ENCODE measurements at places on chromosomes 4 and X.

DNA sequence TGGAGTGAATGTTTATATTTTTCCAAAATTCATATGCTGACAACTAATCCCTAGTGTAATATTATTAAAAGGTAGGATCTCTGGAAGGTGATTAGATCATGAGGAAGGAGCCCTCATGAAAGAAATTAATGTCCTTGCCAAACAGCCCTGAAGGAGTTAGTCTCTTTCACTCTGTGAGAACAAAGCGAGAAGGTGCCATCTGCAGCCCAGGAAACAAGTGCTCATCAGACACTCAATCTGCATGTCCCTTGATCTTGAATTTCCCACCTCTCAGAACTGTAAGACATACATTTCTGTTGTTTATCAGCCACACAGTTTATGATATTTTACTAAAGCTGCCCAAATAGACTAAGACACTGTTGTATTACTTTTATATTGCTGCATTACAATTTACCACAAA lies 1283.4 kb downstream of the PCDH7 start:
- DNase-seq, result no peak

DNA sequence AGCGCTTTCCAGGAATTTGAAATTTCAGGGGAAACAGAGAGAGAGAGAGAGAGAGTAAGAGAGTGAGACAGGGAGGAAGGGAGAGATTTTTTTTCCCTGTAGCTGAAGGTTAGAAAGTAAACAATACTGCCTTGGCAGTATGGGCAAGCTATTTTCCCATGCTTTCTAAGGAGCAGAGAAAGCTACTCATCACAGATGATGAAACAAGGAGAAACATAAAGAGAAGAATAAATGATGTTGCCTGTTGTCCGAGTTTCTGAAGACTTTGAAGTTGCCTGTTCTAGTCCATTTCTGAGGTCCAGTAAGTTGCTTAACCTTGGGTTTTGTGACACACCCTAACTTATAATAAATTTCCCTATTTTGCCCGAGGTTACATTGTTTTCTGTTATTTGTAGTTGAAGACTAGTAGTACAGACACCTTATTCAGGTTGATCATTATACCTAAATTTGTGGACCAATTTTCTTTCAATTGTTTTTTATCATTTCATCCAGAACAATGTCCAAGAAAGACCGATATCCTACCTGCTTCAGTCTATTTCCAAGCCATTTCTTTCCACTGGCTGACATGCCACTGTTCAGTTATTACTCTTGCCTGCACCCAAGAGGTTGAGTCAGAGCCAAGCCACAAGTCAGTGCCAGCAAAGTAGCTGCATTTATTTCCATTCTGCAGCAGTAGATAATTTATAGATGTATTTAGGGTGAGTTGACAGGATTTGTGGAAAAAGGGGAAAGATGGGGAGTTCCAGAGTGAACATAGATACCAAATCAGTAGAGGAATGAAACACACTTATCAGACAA lies 49.7 kb upstream of the SLC16A2 start:
- no peak for DNase-seq

- DNase-seq, result no peak
These were observed 114.5 kb downstream of the LARP7 start for GRCh38 chr4:112751447-112751846.

- DNase-seq, result no peak
These were observed 15.3 kb downstream of the HOPX start for GRCh38 chr4:56665781-56666180.

DNA sequence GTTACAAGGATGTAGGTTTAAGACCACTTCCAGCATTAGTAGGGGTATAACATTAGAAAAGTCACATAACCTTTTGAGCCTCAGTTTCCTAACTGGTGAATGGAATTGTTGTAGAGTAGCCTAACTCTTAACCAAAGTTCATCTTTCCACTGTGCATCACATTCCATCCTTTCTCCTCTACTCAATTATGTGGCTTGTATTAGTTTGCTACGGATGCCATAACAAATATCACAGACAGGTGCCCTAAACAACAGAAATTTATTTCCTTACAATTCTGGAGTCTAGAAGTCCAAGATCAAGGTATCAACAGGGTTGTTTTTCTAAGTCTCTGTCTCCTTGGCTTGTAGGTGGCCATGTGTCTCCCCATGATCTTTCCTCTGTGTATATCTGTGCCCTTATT lies 231.9 kb downstream of the RASL11B start:
- no peak for DNase-seq

DNA sequence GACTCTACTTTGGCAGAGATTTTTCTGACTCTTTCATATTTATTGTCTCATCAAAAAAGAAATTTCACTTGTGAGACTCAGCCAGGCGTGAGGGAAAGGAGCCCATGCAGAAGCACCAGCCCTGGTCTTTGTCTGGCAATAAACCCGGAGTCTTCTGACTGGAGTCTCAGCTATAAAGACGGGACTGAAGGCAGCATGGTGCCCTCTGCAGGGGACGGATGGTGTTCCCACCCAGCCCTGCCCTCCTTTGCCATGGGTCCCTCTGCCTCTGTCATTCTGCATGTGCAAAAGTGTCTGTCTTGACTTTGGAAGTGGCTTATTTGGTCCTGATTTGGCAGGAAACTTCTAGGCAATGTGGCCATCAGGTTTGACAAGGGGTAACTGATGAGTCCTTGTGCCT lies 14.2 kb downstream of the ZNF185 start:
- DNase-seq, result no peak

DNA sequence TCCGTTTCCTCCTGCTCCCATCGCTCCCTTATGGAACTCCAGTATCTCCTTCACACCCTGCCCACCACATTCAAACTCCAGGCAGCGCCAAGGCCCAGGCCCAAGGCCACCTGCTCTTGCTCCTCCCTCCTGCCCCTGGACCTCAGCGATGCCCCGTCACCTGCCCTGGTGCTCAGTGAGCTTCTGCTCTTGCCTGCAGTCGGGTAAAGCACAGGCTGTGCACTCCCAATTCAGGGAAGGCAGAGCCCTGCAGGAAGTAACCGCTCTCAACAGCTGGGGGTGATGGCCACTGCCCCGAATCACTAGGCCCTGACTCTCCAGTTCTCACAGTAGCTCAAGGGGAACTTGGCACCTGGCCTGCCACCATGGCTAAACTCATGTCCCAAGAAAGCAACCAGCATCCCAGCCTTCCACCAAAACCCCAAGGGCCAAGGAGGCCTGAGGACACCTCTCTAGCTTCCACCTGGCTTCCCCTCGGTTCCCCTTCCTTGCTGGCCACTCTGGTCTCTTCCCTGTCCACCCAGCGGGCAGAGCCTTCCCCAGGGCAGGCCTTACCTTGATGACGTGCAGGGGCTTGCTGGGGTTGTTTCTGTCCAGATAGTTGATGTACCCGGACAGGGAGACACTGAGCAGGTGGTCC lies 29.3 kb downstream of the WDR1 start:
- no peak for DNase-seq

DNA sequence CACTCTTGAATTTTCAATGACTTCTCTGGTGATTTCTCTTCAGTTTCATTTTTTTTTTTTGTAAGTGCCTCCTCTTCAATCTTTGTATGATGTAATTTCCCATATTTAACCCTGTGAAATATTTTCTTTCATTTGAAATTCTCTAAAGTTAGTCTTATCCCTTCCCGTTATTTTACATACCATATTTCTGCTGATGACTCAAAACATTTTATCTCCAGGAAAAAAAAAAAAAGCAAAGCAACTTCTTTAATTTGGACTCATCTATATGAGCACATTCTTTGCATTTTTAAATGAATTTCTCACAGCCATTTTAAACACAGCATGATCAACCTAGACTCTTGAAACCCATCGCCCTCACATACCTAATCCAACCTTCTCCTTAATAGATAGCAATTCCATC lies 1831.4 kb downstream of the ARAP2 start:
- no peak for DNase-seq

DNA sequence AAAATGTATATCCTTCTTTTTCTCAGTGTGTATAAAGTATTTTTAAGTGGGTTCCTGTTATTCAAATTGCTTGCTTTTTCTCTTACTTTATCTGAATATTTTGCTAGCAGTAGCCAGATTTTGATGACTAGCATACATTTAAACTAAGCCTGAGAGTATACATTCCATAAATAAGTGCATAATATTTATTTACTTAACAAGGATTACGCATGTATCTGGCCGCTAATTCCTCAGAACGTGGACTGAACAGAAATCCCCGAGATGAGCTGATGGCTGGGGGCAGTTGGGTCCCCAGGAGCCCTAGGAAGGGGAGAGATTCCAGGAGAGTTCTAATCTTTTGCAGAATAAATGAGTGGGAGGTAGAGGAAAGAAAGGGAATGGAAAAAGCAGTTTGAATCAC lies 91.0 kb downstream of the PHOX2B start:
- DNase-seq, result no peak

GRCh38 chrX:10603612-10604011 lies 16.8 kb downstream of the MID1 start:
- no peak for DNase-seq

- DNase-seq, result no peak
These were observed 592.0 kb downstream of the IQCM start for GRCh38 chr4:149223659-149224058.

DNA sequence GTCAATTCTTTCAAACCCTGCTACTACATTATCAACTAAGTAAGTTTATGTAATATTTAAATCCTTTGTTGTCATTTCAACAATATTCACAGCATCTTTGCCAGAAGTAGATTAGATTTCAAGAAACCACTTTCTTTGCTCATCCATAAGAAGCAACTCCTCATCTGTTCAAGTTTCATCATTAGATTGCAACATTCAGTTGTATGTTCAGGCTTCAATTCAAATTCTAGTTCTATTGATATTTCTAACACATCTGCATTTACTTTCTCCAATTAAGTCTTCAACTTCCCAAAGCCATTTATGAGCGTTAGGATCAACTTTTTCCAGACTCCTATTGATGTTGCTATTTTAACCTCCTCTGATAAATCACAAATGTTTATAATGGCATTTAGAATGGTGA lies 66.1 kb downstream of the BMP3 start:
- no peak for DNase-seq

DNA sequence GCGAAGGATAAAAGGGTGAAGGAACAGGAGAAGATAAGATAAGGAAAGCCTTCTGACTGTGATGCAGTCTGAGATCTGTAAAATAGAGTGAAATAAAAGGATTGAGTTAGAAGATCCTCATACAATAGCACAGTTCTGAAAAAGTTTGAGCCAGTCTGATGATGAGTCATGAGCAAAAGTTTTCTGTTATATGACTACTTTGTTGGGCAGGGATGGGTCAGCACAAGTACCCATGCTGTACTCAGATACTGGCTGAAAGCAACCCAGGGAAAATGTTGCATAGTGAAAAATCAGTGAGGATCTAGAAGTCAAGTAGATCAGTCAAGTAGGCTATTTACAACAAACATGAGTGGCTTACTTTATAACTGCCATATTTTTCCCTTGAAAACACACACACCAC lies 253.5 kb downstream of the PCDH10 start:
- no peak for DNase-seq

GRCh38 chr4:120286813-120287212 lies 220.2 kb upstream of the MAD2L1 start:
- no peak for DNase-seq

DNA sequence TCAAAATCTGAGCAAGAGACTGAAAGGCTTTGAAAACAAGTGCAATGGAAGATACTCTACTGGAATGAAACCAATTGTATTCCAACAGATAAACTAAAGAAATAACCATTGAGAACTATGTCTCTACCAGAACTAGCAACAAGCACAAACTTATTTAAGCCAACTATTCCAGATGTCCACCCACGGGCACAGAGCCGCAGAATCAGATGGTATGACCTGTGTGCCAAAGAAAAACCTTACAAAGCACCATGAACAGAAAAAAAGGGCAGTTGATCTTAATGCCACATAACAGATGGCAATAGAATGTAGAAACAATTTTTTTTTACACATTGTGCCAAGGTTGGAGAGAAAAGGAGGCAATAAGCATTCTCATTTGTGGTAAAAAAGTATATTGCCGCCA lies 269.3 kb upstream of the ADGRL3 start:
- DNase-seq, result no peak

GRCh38 chrX:71056867-71057266 lies 11.3 kb downstream of the SNX12 start:
- no peak for DNase-seq

DNA sequence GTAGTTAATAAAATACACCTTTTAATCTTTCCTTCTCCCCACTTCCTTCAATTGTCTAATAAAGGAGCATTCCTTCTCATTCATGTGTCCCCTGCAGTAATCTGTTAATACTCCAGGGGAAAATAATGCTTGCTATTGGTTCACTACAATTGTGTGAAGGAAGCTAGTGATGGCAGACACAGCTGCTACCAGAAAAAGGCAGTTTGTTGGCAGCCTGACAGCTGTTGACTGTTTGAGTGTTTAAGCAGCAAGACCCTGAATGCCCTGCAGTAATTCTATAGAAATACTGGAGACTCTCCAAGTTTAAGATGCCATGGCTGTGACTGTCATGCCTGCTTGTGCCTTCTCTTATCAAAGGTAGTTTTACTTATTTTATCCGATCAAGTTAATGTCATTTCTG lies 359.5 kb downstream of the C4orf33 start:
- DNase-seq, result no peak

GRCh38 chr4:69321153-69321729 lies 41.0 kb downstream of the UGT2B28 start:
- DNase-seq, result peak; percentile 79

DNA sequence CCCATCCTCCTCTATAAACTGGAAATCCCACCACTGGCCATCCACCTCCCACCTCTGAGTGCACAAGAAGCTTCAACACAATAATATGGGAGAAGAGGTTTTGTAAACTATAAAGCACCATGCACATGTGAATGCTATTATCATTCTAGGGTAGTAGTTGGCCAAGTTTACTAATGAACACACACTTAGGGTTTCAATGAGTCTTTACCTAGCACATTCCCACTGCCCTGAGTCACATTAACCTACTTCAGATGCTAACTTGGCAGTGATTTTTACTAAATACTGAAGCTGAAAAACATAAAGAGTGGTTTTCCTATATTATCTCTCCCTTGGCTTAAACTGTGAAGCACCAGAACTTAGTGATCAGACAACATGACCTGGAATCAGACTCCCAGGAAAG lies 93.9 kb downstream of the SH3KBP1 start:
- DNase-seq, result no peak

- DNase-seq, result no peak
These were observed 225.9 kb upstream of the CASK start for GRCh38 chrX:42149281-42149680.

- DNase-seq, result no peak
These were observed 5.4 kb downstream of the KLHL5 start for GRCh38 chr4:39067451-39067850.

DNA sequence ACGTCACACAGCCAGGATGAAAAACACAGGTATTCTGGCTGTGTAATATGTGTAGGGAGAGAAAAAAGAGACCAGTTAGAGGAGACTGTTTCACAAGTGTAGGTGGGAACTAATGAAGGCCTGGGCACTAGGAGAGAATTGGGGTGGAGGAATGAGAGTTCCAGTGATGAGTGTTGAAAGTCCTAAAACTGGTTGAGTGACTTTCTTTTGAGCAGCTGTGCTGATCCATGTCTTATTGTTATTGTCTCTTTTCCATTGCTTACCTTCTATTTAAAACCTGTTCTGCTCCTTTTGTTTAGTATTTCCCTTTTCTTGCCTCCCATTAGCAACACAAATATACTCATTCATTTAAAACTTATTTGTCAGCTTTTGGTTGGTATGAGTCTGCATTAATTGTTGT lies 88.7 kb downstream of the PDLIM5 start:
- no peak for DNase-seq
